Stimulated activated CD4-positive, alpha-beta T cell treated with anti-CD3 and anti-CD28 coated beads, TNF-alpha, amount 100 ng/mL, for 24 hours (primary cell): ENCODE measurements at places on chromosomes 5 and 9.

GRCh38 chr5:91200692-91201091 is 182.4 kb downstream of the ARRDC3 start:
- no peak for DNase-seq

GRCh38 chr5:65483546-65484346 is 2.0 kb upstream of the ADAMTS6 start:
- no peak for DNase-seq

DNA sequence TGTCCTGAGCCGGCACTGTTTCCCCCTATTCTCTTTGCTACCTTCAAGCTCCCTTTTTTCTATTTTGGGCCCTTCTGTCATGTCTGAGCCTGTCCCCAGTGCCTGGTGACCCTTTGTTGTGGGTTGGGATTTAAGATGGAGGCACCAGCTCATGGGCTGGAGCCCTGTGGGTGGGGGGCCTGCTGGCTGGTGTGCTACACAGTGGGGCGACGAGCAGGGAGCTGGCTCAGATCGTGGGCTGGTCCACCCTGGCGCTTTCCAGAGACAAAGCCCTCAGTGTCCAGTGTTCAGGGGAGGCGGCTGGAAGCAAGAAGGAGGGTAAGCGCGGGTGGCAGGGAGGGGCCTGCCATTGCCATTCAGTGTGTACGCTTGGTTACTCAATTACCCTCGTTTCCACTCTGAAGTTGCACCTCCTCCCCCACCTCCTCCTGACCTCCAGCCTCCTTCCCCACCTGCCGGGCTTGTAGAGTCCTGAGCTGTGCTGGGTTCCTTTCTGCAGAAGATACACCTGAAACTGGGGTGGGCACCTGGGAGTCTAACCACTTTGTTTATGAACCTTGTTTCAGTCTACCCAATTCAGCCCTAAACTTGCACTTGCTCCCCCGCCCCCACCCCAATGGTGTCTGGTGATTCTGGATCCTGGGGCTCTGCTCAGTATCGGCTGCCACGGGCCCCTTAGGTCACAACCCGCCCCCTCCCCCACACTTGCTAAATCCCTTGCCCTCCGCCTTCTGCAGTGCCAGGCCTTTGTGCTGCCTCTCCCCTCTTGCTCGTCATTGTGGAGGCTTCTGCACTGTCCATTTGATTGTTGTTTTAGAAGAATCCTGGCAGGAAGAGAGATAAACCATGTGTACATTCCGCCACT is 49.9 kb downstream of the MVB12B start:
- DNase-seq, result no peak

DNA sequence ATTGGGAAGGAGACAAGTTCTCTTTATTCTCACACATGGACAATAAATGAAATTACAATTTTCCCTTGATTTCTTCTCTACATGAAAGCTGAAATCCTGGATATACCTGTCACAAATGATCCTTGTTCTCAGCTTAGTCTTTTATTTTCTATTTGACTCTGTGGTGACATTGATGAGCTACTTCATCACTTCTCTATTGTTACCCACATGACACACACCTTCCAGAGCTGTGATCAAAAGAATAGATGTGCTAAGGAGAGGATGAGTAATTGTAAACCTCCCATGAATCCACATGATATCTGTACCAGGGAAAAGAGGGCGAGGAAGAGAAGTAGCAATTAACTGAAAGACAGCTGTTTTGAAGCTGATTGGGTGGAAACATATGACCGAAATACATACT is 102.0 kb downstream of the CAVIN4 start:
- DNase-seq, result no peak

GRCh38 chr9:6557883-6558616 is 87.5 kb downstream of the GLDC start:
- DNase-seq, result no peak

DNA sequence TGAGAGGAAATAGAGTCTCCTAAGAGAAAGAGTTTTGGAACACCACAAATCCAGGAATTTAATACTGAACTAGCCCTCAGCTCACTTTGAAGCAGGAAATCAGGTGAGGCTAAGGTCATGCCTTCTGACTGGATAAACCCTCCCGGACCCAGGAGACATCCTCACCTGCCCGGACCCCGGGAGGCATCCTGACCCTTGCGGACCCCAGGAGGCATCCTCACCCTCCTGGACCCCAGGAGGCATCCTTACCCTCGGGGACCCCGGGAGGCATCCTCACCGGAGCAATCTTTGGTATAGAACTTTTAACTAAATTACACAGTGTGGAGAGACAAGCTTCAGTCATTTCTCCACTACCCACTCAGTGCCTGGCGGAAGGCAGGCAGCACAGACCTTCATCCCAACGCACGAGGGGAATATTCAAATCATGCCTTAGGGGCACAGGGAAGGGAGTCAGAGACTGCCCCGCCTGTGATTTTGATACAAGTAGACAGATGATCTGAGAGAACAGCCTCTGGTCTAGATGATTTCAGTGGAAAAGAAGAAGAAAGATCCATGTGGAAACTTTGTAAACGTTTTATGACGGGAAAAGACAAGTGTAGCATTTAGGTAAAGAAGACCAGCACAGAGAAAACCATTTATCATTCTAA is 21.3 kb downstream of the STXBP1 start:
- no peak for DNase-seq

- DNase-seq, result no peak
These were observed 73.9 kb downstream of the VAV2 start for GRCh38 chr9:133918111-133918813.

GRCh38 chr5:68873198-68873597 is 220.6 kb upstream of the SLC30A5 start:
- DNase-seq, result no peak

DNA sequence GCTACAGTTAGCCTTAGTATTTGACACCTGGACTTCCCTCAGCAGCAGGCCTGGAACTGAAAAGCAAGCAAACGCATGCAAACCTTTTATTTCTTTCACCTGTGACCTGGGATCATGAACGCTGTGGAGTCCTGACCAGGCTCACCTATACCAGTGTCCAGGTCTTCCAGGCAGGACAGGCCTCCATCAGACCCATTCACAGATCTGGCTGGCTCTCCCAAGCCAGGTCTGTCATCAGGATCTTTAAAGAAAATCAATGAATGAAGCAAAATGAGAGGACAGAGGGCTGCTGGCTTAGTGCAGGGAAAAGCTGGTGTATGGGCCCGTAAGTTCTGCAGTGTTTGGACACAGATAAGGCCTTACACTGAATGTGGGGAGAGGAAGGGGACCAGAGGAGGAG is 96.3 kb upstream of the CPEB4 start:
- no peak for DNase-seq

- no peak for DNase-seq
These were observed 4.5 kb upstream of the MSMP start for GRCh38 chr9:35758475-35759050.

DNA sequence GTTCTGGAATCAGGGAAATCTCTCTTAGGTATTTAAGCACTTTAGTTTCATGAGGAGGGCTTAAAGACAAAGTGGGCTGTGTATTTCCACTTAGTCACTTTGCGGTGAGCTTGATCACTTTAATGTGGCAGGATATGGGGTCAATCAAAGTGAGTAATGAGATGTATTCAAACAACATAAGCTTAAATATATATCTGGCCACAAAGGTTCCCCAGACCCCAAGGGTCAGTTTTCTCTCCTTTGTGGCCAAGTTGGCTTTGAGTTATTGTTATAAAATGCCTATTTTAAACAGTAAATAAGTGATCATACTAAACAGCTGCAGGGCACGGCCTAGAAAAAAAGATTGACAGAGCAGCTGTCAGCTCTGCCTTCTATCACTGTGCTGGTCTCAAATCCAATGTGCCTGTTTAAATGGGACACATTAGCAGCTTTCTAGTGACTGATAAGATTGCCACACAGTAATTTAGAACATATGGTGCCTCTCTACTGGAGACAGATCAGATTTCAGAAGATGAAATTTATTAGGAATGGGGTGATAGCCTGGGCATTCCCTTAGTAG is 363.9 kb downstream of the AGTPBP1 start:
- no peak for DNase-seq

GRCh38 chr9:69131682-69132081 is 42.4 kb upstream of the TJP2 start:
- no peak for DNase-seq

DNA sequence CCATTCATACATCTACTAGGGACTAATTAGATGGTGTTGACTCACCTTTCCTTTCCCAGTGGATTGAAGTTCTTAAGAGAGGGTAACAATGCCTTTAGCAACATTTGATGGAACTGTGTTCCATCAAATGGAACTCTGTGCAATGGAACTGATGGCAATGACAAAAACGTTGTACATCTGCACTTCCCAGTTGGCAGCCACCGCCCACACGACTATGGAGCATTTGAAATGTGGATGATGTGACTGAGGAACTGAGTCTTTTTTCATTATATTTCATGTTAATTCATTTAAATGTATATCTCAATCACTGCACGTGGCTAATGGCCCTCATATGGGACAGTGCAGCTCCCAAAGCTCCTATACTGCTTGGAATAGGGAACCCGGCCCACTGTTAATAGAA is 39.0 kb upstream of the ICE1 start:
- DNase-seq, result no peak

- DNase-seq, result no peak
These were observed 82.2 kb upstream of the CXCL14 start for GRCh38 chr5:135660826-135661575.

DNA sequence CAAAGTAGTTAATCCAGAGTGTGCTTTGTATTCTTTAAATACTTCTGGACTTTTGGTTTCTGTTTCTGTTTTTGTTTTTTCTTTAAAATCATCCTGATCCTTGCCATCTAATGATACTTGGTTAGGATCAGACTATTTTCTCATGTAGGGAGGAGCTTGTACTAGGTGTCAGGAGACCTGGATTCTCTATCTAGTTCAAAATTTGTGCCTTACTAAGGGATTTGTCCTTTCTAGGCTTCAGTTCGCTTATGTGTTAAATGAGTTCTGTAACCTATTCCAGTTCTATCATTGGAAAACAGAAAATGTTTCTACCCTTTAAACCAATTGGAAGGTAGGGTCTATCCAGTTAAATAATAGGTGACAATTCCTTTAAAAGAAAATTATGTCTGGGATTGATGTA is 3.3 kb upstream of the MEF2C start:
- DNase-seq, result no peak

DNA sequence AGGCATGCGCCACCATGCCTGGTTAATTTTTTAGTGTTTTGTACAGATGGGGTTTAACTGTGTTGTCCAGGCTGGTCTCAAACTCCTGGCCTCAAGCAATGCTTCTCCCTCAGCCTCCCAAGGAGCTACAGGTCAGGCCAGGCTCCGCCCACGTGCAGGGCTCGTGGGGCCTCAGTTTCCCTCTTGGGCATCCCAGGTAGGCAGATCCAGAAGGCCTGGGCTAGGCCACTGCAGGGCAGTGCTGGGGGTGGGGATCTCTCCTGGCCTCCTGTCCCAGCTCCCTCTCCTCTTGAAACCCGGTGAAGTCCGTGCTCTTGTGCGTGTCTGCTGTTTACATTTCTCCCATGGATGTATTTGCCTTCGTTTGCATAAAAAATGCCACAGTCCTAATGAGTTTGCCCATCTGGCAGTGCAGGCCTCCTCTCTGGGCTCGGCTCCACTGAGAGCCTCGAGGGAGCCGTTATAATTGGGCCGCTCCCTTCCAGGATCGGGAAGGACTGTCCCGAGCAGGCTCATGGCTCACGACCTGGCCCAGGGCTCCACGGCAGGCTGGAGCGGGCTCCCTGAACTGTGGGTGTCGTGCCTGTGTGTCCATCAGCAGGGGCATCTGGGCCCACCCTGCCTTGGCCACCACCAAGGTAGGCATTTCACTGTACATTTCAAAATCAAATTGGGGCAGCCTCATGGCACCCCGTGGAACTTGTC is 52.6 kb upstream of the RUFY1 start:
- no peak for DNase-seq

DNA sequence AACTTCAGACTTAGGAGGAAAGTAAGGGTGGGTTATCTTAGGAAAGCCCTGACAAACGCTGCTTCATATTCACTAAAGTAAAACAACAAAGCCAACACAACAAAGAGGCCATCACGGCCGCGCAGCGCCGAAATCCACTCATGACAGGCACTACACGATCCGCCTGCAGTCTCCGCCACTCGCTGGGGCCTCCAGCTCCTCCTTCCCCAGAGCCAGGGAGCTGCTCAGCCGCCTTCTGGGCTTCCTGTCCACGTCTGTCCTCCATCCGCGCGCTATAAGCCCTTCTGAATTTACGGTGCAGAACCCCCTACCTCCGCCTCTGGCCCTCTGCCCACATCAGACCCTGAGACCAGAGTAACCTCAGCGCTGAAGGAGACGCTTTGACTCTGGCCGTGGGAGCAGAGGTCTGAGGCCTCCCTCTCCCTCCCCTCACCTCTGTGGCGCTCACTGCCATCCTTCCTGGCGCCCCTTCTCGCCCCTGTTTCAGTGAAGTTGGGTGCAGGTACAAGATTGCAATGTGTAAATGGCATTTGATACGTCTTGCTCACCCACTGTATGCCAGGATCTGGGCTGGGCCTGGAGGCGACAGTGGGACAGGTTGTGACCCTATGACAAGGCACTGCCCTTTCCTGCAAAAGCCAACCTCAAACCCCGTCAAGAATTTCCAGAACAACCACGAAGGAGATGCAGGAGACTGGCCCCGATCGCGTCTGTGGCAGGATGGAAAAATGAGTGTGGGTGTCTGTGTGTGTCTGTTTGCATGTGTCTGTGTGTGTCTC is 74.9 kb upstream of the PHYKPL start:
- no peak for DNase-seq

GRCh38 chr9:136441681-136442245 is 2.1 kb upstream of the INPP5E start:
- DNase-seq, result no peak

DNA sequence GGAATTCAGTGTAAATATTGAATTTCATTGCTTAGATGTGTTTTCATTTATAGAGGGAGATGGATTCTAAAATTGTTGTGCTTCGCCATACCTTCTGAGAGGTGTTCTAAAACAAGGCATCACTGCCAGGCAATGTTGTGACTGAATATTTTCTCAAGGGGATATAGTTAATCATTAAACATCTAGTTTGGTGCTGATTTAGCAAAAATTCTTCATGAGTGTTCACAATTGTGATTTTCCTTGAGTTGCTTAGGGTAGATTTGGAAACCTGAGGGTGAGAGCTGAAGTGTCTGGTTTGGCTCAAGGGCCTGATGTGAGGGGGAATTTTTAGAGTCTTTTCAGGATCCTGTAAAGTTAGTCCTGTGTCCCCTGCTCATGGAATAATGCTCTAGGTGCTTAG is 104.5 kb downstream of the MAT2B start:
- DNase-seq, result no peak
